ENCODE measurements at places on chromosomes 11 and 22.

- peak; percentile 81 for DNase-seq
Measured at GRCh38 chr11:118956094-118956846, at the start of gene UPK2. Gene UPK2 (plus strand): TSS chr11:118956298. CDS start chr11:118956351, 53 bp downstream.

- peak; percentile 76 for DNase-seq
Measured at GRCh38 chr11:74702383-74703007, 28.7 kb downstream of the CHRDL2 start.

GRCh38 chr11:494761-495536, 12.1 kb downstream of the RNH1 start:
- DNase-seq: no peak

DNA sequence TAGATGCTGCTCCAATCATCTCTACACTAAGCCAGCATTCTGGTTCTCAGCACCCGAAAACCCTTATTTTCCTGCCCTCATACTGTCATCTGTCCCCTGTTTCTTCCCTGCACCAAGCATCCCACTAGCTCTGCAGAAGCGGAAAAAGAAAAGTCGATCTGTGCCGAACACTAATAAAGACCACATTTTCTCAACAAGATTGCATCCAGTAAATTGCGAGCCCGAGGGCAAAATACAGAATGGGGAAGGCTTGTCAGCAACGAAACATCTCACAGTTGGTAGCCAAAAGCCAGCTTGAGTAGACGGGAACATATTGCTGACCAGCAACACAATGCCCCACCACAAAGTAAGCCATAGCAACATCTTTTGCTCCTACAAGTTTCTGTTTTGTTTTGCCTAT, 227.4 kb downstream of the CADM1 start:
- DNase-seq: no peak

DNA sequence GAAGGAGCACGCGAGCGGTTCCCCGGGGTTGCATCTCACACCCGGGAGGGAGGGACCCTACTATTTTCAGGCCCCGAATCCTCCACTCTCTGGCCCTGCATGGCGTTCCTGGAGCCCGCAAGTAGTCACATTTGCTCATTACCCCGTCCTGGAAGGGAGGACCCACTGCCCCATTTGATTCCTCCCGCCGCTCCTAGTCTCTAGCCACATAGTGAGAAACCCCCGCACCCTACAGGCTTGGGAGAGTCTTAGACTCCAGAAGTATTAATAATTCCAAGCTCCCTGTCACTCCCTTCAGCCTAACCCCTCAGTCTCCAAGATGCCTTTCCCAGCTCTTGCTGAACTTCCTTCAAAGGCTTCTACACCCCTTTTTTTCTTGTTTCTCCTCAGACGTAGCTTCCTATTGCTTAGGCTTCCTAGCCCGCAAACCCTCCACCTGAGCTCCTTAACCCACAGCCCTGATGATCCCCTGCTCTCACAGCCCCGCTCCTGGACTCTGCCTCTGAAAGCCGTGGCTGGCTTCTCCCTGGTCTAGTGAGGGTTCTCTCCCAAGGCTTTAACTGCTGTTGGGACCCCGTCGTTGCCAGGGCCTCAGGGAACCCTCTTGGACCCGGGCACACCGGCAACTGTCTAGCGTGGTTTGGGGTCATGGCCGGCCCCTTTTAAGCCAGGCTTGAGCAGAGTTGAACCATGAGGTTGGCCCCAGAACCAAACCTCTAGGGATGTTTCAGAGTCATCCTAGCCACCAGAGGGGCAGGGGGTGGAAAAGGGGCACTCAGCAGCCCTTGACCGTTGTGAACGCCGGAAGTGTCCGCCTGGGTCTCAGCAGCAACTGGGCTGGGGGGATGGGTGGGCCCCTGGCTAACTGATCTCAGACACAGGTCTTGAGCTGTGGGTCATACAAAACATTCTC, 862 bp downstream of the GGA1 start:
- DNase-seq: peak; percentile 41

DNA sequence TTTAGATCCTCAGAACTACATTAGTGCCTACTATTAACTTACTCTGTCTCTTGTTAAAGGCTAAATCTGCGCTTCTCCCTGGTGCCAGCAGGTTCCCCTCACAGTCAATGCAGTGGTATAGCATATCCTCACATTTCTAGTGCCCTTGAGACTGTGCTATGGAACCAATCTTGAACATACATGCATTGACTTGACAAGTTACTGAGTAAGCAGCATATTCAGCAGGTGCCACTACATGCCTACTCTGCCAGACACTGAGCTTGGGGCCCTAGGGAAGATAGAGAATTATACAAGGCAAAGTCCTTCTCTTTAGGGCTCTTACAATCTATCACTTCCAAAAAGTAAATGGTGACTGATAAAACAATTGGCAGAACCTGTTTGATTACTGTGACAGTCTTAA, 3.2 kb downstream of the FUT4 start:
- DNase-seq: no peak

DNA sequence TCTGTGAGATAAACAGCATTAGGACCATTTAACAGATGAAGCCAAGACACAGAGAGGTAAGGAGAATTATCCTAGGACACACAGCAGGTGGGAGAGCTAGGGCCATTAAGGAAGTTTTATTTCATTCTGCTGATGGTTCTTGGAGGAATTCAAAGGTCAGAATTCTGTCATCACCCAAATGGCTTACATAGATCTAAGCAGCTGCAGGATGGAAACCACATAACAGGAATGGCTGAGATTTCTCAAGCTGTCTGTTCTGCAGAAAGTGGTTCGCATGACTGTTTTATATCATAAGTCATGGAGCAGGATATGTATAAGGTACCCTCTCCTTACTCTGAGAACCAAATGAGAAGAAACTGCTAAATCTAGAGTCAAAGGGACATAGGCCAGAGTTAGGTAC, 163.2 kb upstream of the NARS2 start:
- no peak for DNase-seq

- DNase-seq: peak; percentile 56
Measured at GRCh38 chr11:111429066-111429506, 50.0 kb upstream of the POU2AF1 start.

- DNase-seq: peak; percentile 41
Measured at GRCh38 chr11:118436639-118437207, 431 bp downstream of the KMT2A start.

DNA sequence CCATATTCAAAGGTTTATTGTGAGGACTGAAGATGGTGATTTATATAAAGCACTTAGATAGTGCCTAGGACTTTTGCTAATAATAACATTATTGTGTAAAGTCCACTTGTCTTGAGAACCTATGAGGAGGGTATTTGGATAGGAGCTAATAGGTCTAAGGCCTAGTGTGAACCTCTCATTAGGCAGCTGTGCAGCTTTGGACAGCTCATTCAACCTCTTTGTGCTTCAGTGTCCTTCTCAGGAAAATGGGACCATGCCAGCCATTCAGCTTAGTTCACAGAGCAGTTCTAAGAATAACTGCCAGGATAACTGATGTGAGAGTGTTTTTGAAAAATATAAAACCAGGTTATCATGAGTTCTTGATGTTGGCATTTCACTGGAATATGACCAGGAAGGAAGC, 56.2 kb downstream of the NAV2 start:
- no peak for DNase-seq

GRCh38 chr11:64251753-64252002, 348 bp downstream of the PLCB3 start:
- no peak for DNase-seq

DNA sequence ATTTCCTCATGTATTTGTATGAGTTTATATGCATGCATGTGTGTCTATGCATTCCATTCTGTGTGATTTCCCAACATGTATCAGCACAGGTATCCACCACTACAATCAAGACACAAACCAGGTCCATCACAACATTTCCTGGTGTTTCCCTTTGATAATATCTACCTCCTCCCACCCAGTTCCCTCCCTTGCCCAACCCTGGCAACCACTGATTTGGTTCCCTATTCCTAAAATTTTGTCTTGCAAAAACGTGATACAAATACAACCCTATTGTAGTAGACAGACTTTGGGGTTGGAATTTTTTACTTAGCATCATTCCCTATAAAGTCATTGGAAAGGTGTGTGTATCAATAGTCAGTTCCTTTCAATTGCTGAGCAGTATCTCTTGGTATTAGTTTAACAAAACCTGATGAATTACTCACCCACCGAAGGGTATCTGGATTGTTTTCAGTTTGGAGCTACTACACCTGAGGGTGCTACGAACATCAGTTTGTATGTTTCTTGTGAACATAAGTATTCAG, 51.8 kb upstream of the IGLL5 start:
- DNase-seq: no peak

DNA sequence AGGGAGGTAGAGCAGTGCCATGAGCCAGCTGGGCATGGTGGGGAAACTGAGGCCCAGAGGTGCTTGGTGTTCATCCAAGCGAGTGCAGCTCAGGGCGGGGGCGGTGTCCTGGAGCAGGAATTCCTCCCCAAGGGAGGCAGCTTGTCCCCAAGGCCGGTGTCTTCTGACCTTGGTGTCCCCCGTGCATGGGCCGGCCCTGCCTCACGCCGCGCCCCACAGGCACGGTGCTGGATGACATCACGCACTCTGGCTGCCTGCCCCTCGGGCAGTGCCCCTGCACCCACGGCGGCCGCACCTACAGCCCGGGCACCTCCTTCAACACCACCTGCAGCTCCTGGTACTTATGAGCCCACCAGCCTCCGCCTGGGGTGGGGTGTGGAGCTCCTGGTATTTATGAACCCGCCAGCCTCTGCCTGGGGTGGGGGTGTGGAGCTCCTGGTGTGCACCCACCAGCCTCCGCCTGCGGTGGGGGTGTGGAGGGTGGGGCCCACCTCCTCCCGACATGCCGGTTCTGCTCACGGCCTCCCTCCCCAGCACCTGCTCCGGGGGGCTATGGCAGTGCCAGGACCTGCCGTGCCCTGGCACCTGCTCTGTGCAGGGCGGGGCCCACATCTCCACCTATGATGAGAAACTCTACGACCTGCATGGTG, 6.7 kb downstream of the MUC5B start:
- DNase-seq: no peak

DNA sequence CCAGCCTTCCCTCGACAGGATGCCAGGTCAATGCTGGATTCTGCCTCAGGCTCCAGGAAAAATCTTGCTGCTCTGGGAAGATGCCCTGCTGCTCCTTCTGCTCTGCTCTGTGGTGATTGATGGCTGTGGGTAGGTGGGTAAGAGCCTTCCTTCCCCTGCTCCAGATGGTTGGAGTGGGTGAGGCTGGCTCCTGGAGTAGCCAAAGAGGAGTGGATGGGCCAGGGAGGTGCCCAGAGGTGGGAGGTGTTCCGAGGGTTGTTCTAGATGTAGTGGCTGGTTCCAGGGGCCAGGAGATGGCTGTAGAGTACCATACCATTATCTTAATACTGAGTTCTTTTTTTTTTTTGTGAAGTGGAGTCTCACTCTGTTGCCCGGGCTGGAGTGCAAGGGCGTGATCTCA, 99.6 kb upstream of the THY1 start:
- DNase-seq: no peak

GRCh38 chr11:121576531-121576930, 123.8 kb upstream of the SORL1-AS1 start:
- no peak for DNase-seq

DNA sequence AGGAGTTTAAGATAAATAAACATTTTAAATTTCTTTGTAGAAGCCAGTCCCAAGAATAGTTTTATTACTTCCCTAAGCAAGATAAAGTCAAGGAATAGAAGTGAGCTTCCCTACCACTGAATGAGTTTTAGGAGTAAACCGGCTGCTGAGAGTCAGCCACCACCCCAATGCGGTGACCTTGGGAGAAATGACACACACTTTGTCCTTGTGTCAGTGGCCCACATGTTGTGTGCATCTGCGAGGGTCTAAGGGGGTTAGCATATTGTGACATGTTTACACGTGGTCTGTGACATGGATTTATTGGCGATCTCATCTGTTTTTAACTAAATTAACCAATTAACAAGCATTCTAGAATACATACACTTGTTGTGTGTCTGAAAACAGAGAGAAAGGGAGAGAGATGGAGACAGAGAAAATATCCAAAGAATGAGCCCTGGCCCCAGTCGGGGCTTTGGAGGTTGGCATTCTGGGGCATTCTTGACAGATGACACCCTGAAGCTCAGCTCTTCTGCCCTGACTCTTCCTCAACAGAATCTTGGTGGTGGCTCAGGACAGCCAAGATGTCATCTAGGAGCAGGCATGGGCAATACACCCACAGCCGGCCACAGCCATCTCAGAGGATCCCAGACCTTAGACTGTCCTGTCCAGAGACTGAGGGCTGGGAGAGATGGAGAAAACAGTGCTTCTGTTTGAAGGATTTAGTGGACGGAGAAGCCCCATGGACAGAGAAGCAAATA, 29.7 kb upstream of the TMPRSS4 start:
- no peak for DNase-seq

DNA sequence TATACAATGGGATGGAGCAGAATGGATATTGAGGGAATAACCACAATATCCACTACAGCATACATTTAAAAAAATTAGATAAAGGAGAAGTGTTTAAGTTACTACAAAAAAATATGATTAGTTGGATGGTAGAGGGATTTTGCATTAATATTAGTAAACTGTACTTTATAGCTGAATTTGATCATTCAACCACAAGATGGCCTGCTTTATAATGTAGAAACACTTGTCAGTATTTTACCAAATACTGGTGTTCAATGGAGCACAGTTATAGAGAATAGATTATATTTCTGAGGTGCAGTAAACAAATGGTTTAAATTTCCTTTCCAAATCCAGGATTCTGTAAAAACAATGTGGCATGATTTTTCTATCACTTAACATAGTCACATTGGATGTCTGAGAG, 818.8 kb upstream of the CHORDC1 start:
- no peak for DNase-seq

GRCh38 chr11:102223859-102224258, 93.4 kb upstream of the BIRC3 start:
- DNase-seq: no peak

GRCh38 chr22:42848941-42849550, 8.0 kb downstream of the ARFGAP3 start:
- DNase-seq: peak; percentile 59

DNA sequence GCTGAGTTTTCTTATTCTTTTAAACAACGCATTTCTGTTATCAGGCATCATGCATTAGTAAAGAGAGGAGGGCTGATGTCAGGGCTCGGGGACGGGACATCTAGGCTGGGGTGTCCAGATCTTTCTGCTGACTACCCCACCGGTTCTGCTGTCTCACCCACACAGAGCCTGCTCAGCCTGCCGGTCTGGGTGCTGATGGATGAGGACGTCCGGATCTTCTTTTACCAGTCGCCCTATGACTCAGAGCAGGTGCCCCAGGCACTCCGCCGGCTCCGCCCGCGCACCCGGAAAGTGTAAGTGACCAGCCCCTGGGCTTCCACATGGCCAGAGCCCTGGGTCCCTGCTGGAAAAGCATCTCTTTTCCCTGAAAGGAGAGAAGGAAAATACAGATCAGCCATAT, 9.4 kb downstream of the NCF4 start:
- no peak for DNase-seq

DNA sequence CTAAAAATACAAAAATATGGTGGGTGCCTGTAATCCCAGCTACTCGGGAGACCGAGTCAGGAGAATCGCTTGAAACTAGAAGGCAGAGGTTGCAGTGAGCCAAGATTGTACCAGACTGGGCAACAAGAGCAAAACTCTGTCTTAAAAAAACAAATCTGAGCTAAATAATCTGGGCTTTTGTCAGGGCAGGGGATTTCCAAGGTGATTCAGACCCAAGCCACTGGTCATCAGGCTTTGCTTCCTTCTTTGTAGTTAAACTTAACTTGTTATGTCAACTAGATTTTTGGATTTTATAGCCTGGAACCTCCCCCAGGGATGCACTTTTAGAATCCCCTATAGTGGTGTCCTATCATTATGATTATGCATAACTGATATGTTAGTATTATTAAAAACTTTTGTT, 27.0 kb upstream of the SLC22A8 start:
- no peak for DNase-seq
